ENCODE measurements at places on chromosomes 4 and X.
A peak's percentile ranks its signal among the peaks of the same experiment; 100 is the strongest.

DNA sequence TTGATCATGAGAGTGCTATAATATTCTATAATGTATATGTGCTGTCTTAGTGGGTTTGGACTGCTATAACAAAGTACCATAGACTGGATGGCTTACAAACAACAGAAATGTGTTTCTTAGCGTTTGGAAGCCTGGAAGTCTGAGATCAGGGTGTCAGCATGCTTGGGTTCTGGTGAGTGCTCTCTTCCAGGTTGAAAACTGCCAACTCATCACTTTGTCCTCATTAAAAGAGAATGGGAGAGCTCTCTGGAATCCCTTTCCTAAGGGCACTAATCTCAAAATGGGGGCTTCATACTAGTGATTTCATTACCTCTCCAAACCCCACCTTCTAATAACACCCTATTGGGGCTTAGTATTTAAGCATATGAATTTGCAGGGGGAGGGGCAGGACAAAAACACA, 33.5 kb upstream of the KCNIP4 start:
- no peaks in the 10 kb centered on the region for H3K27me3 ChIP-seq
- H3K36me3 ChIP-seq: no peaks in the 10 kb centered on the region
- no peak overlapping the region for H3K27ac ChIP-seq

DNA sequence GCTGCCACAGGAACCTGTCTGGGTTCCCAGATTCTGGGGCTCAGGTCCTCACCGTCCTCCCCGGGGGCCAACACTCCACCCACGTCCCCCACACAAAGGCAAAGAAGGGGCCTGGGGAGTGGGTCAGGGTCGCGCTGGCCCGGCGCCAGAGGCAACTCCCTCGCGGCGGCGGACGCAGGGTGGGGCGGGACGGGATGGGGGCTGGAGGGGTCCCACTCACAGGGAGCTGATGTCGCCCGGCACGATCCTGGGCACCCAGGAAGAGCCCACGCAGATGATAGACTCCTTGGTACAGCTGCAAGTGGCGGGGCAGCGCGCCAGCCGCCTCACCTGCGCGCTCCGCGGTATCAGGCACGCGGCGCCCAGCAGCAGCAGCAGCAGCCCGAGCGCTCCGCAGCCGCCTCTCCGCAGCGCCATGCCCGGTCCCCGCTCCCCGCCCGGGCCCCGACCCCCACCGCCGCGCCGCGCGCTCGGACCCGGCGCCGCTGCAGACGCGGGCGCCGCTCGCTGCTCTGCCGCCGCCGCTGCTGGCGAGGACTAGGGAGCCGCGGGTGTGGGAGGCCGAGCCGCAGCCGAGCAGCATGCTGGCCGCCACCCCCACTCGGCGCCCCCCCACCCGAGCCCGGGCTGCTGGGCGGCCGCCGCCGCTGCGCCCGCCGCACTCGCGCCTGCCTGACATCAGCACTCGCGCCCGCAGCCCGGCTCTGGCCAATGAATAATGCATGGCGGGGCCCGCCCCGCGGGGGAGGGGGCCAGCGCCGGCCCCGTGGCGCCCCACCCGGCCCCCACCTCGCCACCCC, at the start of gene LGI2:
Gene LGI2 (minus strand): TSS at position 670 of the 800 bp plus-strand sequence. CDS start 253 bp downstream, at position 417.
- H3K4me3 ChIP-seq: peak within 1 kb of the TSS; percentile 64
- no peaks in the 10 kb centered on the region for H3K27me3 ChIP-seq
- peaks cover 9% of the 10 kb centered on the region for H3K4me1 ChIP-seq

DNA sequence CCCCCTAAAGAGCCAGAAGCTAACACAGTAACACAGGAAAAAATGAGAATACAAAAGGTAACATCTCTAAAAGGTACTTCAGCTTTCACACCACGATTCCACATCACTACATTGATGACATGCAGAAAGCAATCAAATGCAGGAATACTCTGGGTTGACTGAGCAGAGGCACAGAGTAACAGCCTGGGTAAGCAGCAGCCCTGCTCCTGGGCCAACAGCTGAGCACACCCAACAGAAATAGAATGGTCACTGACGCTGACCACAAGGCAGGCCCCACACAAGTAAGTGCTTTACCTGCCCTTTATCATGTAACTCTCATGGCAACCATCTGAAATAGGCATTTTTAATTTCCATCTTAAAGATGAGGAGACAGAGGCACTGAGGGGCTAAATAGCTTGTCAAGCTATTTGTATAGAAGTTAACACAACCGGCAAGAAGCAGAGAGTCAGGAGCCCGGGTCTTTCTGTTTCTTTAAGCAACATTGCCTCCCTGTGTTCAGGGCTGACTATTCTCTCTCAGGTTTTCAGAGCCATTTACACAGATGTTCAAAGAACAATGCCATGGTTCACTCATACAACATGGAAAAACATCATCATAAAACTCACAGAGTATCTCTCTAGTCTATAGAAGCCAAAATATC, 168.9 kb downstream of the ZNF674 start:
- DNase-seq: no peak
- H3K4me1 ChIP-seq: no peaks in the 10 kb centered on the region
- H3K4me3 ChIP-seq: no peak overlapping the region
- no peak overlapping the region for H3K27ac ChIP-seq
- no peaks in the 10 kb centered on the region for H3K27me3 ChIP-seq

- no peak for DNase-seq
- no peak overlapping the region for H3K27ac ChIP-seq
- no peaks in the 10 kb centered on the region for H3K4me1 ChIP-seq
- no peak overlapping the region for H3K4me3 ChIP-seq
- no peaks in the 10 kb centered on the region for H3K27me3 ChIP-seq
Measured at GRCh38 chrX:147522981-147523380, 388.7 kb upstream of the FMR1 start.

DNA sequence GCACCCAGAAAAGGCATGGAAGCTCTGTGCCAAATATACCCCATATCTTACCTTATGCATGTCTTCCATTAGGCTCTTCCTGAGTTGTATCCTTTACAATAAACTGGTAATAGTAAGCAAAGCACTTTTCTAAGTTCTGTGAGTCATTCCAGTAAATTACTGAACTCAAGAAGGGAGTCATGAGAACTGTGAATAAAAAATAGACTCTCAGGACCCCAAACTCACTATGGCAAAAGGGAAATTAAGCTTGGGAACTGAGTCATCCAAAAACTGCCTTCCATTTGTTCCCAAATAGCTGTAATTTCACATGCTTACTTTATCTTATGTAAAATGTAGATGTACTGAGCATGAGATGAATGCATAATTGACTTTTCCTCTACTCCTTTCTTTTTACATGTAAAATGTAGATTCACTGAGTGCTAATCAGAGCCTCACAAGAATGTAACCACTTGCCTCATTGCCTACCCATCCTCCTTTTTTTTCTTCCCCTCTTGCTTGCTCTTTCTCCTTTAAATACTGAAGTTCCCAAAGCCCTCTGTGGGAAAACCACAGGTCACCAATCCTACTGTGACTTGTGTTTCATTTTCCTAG, 8.1 kb downstream of the TCEAL3 start:
- H3K27me3 ChIP-seq: no peaks in the 10 kb centered on the region
- H3K4me3 ChIP-seq: no peak overlapping the region
- H3K4me1 ChIP-seq: peaks cover 12% of the 10 kb centered on the region

DNA sequence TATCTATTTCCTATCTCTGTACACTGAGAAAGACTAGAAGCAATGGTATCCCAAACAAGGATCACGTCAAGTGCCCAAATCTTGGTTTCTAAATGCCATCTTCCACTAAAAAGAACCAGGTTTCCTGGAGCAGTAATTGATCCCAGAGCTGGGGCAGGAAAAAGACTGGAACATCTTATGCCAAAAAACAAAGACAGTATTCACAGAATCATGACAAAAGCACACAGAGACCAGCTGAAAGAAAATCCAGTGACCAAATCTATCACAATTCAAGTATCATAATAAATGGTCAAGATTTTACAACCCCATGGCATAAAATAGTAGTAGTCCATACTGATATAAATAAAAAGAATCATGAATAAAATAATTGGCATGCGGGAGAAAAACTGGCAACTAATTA, 44.9 kb downstream of the CENPC start:
- no peaks in the 10 kb centered on the region for H3K27me3 ChIP-seq
- no peak overlapping the region for H3K4me3 ChIP-seq
- no peak overlapping the region for H3K27ac ChIP-seq
- no peak for DNase-seq
- no peaks in the 10 kb centered on the region for H3K4me1 ChIP-seq

GRCh38 chrX:148441387-148441786, 59.0 kb upstream of the AFF2 start:
- H3K27ac ChIP-seq: no peak overlapping the region
- no peaks in the 10 kb centered on the region for H3K4me1 ChIP-seq
- no peaks in the 10 kb centered on the region for H3K36me3 ChIP-seq
- no peak overlapping the region for H3K4me3 ChIP-seq
- no peaks in the 10 kb centered on the region for H3K27me3 ChIP-seq
- DNase-seq: no peak

DNA sequence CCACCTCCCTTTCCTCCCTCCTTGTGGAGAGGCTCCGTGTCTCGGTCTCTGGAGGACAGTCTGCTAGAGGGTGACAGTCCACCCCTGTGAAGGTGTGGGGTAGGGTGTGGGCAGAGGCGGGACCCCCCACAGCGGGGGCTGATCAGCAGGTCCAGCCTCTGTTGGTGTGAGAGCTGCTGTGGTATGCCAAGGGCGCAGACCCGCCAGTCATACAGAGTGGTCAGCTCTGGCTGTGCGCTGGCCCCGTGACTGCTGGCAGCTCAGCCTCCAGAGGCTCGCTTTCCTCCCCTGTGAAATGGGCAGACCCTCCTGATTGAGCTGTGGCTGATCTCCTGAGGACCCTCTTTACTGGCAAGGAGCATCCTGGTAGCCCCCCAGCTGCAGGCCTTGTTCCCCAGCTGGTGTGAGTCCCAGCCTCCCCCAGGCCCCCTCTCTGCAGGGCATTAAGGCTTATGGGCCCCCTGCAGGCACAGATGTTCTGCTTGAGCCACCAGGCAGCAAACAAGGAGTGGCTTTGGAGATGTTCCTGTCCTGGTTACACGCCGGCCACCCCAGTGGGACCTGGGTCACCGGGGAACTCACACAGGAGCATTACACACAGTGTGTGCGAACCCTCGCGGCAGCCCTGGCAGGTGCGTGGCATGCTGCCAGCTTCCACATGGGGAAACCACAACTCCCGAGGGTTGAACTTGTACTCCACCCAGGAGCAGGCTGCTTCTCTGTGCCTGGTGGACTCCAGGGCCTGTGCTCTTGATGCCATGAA, 76.8 kb downstream of the PPP2R2C start:
- no peaks in the 10 kb centered on the region for H3K36me3 ChIP-seq
- no peaks in the 10 kb centered on the region for H3K4me1 ChIP-seq
- no peak overlapping the region for H3K4me3 ChIP-seq
- no peak overlapping the region for H3K27ac ChIP-seq
- no peak for DNase-seq
- peaks cover 43% of the 10 kb centered on the region for H3K27me3 ChIP-seq

Measured in tibial artery (tissue), 4 donors.